ENCODE measurements at places on chromosomes 7 and 10.

GRCh38 chr7:76356823-76357222 lies 2.0 kb downstream of the YWHAG start:
- peak; percentile 55 for DNase-seq

DNA sequence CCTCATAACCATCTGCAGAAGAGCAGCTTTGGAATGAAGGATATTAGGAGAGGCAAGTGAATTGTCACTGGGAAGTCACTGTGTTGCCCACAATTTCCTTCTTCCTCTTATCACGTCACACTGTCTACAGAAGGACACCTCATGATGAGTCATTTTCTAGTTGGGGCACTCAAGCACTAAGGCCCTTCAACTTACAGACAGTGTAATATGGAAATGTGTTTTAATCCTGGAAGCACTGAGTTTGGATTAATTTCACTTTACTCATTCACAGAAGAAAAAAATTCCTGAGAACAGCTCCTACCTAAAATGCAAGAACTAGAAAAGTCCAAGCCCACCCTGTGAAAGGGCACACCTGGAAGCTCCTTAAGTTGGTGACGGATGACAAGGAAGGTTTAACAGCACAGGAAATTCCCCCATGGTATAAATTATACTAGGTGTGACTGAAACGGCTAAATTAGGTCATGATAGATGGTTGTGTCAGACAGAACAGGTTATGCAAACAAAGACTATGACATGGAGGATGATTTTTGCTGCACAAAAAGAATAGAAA lies 56.6 kb downstream of the PARD3 start:
- DNase-seq: peak; percentile 6

DNA sequence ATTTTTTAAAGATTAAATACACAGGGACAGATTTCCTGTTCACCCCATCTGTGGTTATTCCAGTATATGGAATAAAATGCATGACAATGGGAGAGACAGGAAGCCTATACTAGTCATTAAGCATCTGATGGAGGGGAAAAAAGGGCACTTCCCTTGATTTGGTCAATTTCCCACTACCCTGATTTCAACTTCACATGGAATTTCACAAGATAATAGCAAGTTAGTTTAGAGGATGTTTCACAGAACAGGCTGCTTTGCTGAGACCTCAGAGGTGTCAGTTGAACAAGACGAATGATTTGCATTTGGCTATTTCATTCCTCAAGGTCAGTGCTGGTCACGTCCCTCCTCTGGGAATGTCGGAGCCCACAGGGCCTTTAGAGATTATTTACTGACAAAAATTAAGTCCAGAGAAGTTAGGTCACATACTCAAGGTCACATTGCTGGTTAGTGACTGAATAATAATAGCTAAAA lies 4.7 kb upstream of the ITPRIP start:
- DNase-seq: no peak

DNA sequence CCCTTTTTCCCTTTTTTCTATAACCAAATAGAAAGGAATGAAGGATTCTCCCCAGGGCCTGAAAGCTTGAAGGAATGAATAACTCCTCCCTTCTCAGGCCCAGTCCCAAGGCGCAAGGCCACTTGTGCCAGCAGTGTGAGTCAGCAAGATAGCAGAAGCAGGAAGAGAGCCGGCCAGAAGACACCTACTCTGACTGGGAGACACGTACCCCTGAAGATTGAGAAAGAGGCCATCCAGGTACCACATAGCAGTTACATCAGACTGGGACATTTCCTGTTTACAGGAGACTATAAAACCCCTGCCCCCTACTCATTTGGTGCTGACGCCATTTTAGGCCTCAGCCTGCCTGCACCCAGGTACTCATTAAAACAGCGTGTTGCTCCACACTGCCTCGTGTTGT lies 65.5 kb downstream of the LRRC17 start:
- no peak for DNase-seq

DNA sequence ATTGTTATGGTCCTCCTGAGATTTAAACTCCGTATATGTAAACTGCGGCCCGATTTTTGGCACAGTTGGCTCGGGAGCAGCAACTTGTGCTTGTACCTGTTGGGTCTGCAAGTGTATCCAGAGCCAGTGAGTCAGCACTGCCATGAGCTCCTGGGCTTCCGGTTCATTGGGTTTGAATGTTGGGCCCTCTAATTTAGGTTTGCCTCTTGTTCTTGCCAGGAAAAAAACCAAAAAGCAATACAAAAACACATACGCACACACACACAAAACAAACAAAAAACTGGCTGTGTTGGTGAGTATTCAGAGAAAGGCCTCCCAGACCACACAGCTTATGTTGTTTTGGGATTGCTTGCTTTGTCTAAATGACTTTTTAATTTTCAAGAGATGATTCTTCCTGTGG lies 26.3 kb downstream of the SND1 start:
- no peak for DNase-seq

DNA sequence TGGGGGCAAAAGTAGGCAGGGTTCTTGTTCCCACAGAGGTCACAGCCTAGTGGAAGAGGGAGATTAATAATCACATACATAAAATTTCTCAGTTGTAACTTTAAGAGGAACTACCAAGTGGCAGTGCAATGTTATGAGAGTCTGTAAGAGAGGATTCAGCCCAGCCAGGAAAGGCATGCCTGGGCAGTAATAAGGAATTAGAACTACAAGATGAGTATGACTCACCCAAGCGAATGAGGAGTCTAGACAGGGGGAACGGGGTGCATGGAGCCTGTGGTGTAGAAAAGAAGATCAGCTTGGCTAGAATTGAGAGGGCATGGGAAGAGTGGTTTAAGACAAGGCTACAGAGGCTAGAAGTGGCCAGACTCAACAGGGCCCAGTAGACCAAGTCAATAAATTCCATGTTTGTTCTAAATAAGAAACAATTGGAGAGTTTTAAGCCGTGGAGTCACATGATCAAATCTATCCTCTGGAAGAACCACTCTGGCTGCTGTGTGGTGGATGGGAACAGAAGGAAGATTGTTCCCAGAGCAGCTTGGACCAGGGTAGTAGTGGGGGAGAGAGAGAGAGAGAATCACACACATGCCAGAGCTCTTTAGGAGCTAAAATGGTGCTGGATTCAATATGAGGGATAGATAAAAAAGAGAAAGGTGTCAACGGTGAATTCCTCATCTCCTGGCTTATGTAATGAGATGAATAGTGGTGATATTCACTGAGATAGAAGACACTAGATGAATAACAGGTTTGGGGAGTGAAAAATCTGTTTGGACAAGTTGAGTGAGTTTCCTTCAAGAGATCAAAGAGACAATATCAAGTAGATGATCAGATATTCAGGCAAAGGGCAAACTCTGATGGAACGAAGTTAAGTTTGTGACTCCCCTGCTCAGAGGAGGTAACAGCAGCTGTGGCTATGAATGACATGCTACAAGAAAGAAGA lies 265.1 kb downstream of the FGFR2 start:
- no peak for DNase-seq

- DNase-seq: no peak
Measured at GRCh38 chr7:129746857-129747529, 135.5 kb downstream of the NRF1 start.

DNA sequence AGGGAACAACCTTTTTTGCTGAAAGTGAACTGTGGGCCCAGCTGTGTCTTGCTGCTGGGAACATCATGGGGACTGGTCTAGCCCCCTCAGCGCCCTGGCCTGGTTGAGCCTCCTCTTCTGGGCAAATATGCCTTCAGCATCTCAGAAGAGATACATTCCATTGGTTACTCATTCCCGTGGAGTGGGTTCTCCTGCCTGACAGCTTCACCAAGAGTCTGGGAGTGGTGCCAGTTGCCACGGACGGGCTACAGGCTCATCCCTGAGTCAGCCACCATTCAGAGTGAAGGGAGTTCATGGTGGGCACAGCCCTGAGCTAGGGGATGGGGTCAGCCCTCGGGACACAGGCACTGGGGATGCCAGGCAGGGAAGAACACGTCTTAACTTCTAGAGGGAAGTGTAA lies 81.9 kb downstream of the RAMP3 start:
- no peak for DNase-seq

DNA sequence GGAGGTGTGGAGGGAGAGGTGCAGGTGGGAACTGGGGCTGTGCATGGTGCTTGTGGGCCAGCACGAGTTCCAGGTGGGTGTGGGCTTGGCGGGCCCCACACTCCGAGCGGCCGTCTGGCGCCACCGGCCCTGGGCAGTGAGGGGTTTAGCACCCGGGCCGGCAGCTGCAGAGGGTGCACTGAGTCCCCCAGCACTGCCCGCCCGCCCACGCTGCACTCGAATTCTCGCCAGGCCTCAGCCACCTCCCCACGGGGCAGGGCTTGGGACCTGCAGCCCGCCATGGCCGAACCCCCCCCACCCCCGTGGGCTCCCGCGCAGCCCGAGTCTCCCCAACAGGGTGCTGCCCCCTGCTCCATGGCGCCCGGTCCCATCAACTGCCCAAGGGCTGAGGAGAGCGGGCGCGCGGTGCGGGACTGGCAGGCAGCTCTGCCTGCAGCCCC lies 810.2 kb downstream of the PCDH15 start:
- no peak for DNase-seq
